ENCODE measurements at places on chromosomes 7 and 10.

- DNase-seq = peak; percentile 14
Measured at GRCh38 chr7:2023877-2024566, 208.7 kb downstream of the MAD1L1 start.

DNA sequence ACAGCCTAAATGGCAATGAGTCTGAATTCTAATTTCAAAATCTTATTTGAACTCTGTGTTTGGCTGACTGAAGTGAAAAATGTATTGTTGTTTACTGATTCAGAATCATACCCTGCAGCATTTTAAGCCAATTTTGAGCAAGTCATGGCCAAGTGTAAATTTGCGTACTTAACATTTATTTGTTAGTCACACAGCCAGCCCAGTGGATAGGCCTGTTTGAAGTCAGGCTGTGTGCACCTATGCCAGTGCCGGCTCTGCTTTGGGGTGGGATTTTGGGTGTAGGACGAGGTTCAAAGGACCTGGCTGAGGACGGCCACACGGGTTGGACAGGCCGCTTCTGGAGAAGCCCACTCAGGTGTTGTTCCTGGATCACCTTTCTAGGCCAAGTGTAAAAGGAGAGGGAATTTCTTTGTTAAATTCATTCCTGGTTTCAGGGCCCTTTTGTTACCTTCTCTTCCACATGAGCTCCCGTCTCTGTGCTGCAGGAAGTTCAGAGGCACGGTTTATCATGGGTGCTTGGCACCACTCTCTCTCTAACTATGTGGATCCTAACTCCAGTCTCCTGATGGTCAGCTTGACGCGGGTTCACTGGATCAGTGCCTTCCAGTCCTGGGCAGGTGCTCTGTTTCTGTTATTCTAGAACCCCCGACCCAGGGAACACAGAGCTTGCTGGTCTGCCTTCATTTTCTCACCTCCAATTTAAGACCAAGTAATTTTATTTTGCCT, 84.7 kb downstream of the CCNY start:
- DNase-seq = peak; percentile 24

DNA sequence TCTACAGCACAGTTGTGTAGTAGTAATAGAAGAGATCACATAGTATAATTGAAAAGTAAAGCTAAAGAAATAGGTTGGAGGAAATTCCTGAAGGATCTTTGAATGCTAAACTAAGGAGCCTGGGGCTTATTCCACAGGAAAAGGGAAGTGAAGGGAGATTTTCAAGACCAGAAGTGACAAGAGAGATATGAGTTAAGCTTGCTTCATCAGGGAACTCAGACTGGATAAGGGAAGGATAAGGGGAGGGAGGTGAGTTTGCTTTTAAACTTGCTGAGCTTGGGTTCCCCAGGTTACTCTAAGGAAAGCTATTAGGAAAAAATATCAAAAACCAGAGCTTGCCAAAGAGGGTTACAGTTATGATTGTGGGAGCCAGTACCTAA, 182.4 kb downstream of the RAPGEF5 start:
- no peak for DNase-seq

- peak; percentile 18 for DNase-seq
Measured at GRCh38 chr10:61990761-61991135, 89.2 kb downstream of the ARID5B start.

- DNase-seq = no peak
Measured at GRCh38 chr7:109639561-109639960, 1069.9 kb downstream of the DNAJB9 start.

DNA sequence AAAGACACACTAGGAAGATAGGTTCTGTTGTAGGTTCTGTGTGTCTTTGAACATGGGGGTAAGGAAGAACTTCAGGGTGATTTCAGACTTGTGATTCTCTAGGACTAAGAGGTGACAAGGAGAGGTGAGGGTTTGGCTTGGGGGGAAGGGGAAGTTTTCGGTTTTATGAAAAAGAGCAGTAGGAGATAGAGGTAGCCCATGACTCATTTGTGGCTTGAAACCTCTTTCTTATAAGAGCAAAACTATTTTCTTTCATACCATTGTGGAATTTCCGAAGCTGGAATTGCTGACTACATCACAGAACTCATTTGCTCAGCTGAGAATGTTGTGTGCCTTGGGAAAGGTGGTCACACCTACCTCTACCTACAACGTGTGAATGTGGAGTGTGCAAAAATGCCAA, 39.6 kb upstream of the IKZF1 start:
- no peak for DNase-seq

DNA sequence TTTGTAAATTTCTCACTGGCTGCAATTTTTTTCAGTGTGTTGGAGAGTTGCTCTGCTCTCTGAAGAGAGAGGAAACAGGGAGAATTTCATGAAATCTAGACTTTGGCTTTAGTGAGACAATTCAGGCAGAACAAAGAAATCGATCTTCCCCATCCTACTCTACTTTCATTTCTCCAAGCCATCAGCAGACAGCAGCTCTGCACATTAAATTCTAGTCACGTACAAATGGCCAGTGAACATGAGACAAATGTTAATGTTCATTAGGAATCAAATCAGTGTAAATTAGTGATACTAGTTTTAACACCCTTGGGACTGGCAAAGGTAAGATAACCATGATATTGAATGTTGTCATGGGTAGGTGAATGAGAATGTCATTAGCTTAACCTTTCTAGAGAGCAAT, 140.8 kb downstream of the ANLN start:
- no peak for DNase-seq

DNA sequence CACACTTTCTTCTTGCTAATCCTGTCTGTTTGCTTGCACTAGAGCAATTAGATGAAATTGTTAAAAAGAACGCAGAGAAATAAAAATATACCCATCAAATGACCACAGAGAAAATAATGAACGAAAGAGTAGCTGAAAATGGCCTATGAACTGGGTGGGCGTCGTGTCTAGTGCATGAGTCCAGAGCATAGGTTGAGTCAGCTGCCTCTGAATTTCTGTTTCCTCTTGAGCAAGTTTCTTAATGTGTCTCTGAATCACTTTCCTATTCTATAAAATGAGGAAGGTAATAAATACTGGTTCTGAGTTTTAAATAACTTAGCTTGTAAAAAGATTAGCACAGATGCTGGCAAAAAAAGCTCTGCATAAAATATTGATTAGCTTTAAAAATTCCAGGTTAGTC, 75.0 kb downstream of the POM121L12 start:
- DNase-seq = peak; percentile 32

GRCh38 chr7:102120666-102121195, 165.9 kb upstream of the SH2B2 start:
- no peak for DNase-seq

DNA sequence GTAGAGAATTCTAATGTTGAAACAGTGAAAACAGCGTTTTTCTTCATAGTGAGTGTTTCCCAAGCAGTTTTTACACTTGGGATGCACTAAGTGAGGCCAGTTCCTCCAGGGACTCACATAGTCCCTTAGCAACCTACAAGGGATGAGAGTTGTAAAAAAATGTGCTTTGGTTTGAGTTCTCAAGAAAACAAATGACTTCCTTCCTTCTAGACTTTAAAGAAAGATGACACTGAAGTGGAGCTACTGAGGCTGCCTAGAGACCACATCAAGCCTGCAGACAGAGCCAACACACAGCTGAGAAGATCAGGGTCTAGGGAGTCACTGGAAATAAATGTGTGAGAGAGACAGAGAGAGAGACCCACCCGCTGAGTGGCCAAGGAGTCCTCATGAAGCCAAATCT, 264.4 kb downstream of the TNS3 start:
- DNase-seq = no peak

- DNase-seq = no peak
Measured at GRCh38 chr7:52410032-52410431, 625.4 kb upstream of the POM121L12 start.

DNA sequence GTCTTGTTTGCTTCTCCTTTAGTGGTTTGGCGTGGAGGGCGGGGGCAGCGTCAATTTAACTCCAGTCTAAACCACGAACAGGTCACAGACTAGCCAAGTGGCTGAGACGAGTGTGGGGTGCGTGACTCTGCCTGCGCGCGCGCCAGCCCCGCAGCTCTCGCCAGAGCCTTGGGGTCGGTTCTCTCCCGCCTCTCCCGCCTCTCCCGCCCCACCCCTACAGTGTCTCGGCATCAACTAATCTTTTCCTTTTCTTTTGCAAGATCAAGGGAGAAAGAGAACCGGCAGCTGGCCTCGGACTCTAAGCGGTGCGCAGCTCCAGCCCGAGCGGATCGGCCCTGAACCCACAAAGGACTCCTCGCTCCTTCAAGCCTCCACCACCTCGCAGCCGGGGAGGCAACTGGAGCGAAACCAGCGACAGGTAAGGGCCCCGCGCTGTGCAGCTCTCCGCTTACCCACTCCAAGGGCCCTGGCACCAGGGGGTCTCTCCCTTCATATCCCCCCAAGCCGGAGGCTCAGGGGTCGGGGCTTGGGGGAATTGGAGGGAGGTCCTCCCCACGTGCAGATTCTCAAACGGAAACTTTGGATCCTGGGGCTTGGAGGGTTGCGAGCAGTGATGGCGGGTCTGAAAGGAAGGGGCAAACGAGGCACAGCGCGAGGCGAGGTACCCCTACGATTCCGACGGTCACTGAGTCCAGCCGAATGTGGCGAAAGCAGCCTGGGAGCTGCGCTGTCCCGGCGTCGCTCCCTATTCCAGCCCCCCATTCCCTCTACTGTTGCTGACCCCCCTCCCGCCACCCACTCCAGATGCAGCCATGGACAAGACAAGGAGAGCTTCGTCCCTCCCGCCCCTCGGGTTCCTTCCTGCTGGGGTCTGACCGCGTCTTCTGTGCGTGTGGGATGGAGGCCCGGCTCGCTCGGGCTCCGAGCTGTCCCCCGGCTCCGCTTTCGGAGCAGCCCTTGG, 829 bp downstream of the CHRM2 start:
- DNase-seq = peak; percentile 3

GRCh38 chr10:72550239-72550638, 75.6 kb downstream of the MICU1 start:
- no peak for DNase-seq

DNA sequence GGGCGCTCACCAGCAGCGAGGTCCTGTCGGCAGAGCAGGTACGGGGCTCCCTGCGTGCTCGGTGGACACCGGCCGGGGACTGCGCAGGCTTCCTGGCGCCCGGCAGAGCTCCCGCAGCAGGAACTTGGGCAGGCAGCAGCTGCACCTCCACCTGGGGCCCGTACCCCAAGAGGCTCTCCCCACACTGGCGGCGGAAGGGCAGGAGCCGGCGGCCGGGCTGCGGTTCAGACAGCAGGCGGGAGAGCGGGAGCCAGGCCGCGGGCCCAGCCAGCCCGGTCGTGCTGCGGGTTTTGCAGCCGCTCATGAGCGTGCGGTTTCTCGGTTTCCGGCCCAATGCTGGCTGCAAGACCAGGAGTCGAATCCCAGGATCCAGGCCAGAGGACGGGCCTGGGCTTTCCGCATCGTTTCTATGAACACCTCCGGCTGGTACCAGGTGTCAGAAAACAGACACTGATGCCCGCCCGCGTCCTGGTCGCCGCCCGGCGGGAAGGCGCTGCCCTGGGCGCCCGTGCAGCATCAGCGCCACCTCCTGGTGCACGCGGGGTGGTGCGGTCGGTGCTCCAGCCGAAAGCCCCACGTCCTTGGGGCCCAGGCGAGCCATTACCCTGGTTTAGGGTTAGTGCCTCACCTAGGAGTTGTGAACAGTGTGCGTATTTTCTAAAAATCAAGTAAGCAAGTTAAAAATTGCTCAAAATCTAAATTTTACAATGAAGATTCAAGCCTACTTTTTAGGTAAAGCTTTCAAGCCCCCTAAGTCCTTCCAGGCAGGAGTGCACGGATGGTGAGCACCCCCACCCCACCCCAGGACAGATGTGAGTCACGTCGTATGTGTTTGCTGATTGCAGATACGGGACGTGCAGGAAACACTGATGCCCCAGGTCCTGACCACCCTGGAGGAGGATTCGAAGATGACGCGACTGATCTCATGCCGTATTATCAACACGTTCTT, 47.4 kb upstream of the PRKAR1B start:
- DNase-seq = no peak

DNA sequence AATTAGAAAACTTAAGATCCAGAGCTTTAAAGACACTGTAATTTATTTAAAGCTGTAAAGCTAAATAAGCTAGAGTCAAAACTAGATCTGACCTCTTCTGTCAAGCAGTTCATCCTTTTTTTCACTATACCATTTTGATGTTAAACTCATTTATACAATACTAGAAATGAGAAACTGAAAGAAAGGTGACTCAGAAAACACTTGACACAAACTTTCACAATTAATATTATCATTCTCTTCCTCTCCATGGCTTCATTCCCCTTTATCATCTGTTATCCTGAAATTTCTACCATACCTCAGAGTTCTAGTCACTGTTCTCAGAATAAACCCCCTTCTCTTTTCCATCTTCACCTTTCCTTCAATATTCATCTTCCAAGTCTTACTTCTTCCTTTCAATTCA, 1.3 kb downstream of the FIGNL1 start:
- no peak for DNase-seq

GRCh38 chr10:105259201-105259600, 618.1 kb downstream of the SORCS3 start:
- no peak for DNase-seq

DNA sequence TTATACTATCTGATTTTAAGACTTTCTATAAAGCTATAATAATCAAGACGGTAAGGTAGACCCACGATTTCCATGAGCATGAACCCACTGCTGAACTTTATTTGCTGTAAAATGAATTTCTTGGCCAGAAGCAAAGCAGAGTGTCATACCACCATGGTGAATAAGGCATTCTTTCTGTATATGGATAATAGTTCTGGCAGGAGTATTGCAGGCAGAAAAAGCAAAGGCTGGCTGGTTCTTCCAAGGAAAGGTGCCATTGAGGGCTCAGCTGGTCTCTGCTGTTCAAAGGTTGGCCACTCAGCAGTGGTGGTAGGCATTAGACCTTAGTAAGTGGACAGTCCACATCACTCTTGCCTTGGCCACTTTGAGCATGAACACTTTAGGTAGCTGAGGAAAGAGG, 104.1 kb upstream of the KCNMA1 start:
- DNase-seq = peak; percentile 80

DNA sequence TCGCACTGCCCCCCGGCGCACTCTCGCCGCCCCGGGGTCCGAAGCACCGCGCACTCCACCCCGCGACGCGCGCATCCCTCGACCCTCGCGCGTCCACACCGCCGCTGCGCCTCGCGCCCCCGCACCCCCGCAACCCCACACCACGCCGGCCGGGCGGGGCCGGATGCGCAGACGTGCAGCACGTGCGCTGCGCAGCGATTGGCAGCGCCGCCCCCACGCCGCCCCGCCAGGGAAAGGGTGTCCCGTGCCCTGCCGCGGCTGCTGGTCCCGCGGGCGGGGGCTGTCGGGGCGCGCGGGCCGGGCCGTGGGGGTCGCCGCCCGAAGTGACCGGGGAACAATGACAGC, 53.7 kb upstream of the KDM7A start:
- DNase-seq = no peak

DNA sequence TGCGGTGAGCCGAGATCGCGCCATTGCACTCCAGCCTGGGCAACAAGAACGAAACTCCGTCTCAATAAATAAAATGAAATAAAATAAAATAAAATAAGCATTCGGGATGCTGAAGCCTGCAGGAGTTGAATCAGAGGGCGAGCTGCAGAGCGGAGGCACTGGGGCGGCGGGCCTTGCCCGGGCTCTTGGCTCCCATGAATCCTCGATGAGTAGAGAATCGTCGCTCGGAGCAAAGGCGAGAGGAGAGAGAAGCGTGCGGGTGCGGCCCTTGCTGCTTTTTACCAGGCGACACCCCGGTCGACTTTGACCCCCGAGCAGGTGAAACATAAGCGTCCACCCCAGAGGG, 168.3 kb downstream of the UBE2H start:
- no peak for DNase-seq
